MCF 10A (cell line): ENCODE measurements at places on chromosomes 12 and 14. TPM values are rescaled to one million over a fixed set of nuclear protein-coding genes. Genes with fewer than 3 reads are reported as not detected.

The SLC10A1 gene
- not detected in 2 replicates for total RNA-seq

The PLXNC1 gene
- total RNA-seq: 2.4 and 2.6 TPM in 2 replicates

The SLC16A7 gene
- 28.4 and 32.6 TPM in 2 replicates for total RNA-seq

The TAS2R10 gene
- total RNA-seq: 0.91 and 2.1 TPM in 2 replicates

The SMCO2 gene
- 0.37 TPM in 1 of 2 replicates, not detected in the other for total RNA-seq

The EIF2S3B gene
- total RNA-seq: 7.9 and 9.3 TPM in 2 replicates

The AQP6 gene
- total RNA-seq: not detected in 2 replicates

The ZCRB1 gene
- total RNA-seq: 62.2 and 76.7 TPM in 2 replicates
